Stimulated activated CD8-positive, alpha-beta memory T cell treated with anti-CD3 and anti-CD28 coated beads, Interleukin-2, amount 100 ng/mL, for 1 hour (primary cell): ENCODE measurements at places on chromosomes 1 and 21.
A peak's percentile ranks its signal among the peaks of the same experiment; 100 is the strongest.

DNA sequence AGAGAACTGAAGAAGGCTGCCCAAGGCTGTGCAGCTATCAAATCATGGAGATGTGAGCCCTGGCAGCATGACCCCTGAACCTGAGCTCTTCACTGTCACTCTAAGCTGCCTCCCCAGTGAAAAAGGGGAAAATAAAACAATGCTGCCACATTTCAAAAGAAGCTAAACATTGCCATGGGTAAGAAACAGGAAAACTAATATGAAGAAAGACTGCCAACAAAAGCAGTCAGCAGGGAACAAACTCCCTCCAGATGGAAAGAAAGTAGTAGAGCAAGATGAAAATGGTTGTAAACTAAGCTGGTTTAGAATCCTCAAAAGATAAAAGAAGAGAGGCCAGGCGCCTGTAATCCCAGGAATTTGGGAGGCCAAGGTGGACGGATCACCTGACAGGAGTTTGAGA, 36.2 kb upstream of the CSF1 start:
- no peak for DNase-seq

DNA sequence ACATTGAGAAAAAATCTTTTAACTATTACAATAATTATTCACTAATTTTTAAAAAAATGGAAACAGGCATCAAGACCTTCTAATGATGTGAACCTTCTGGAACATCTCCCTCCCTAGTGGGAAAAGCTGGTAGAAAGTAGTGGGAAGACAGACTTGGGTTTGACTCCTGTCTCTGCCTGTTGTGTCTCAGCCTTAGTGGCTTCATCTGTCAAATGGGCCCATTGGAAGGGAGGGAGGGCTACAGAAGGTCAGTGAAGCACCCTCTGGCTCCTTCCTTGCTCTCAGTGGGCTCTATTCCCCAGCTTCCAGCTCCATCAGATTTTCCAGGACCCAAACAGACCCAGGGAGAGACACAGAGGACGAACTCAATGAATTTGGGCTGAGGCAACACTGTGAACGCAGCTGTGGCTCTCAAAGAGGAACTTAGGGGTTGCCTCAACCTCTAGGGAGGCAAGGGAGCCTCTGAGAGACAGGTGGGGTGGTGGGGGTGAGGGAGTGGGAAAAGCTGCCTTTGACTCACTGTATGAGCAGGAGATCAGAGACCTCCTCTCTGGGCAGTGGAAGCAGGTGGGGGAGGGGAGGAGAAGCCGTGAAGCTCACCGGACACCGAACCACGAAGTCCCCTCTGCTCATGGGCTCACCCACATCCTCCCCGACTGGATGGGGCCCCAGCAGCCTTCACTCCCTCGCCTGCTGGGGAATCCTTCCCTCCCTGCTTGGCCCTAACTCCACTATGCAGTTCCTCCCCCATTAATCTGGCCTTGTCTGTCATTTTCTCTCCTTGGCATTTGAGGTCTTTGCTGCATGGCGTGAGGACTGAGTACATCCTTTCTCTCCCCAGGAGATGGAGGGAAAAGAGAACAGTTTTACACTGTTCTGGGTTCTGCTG, 4.5 kb downstream of the CNR2 start:
- no peak for DNase-seq

GRCh38 chr1:230568676-230569075, 73.6 kb upstream of the COG2 start:
- no peak for DNase-seq

GRCh38 chr21:34939673-34940331, 109.3 kb downstream of the RUNX1 start:
- no peak for DNase-seq

DNA sequence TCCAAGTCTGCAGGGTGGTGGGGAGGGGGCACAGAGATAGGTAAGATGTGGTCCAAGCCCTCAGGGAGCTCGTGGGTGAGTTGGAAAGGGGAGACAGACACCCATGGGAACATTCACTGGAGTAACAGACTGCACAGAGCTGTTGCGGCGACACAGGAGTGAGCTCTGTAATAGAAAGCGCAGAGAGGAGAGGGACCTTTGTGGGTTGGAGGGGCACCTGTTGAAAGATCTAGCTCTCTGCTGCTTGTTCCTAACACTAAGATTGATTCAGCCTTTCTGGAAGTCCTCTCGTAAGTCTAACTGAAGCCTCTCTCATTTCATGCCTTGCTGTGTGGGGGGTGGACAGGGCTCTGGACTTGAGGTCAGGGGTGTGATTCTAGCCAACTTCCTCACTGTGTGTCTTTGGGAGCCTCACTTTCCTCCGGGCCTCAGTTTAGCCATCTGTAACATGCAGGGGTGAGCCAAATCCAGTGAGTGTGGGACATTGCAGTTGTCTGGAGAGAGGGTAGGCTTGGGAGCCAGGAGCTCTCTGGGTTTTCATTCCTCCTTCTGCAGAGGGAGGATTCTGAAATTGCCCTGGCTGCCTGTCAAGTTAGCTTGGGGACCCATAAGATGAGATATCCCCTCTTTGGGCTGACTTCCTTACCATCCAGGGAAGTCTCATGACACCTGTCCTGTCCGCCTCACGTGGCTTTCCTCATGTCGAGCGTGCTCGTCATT, 2.0 kb upstream of the ACOT11 start:
- DNase-seq = no peak

- no peak for DNase-seq
Measured at GRCh38 chr1:55717111-55717510, 501.9 kb upstream of the USP24 start.

DNA sequence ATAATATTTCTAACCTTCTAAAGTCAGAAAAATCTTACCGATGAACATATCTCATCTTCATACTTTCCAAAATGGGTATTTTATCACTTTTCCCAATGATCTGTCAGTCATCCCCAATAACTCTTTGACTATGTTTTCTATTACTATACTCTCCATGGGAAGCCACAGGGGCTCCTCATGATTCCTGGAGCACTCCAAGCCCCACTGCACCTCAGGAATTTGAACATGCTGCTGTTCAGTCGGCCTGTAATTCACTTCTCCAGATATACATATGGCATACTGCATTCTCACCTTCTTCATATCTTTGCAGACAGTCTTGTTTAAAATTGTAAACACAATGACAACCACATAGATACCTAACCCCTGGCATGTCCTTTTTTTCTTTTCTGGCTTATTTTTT, 333.0 kb downstream of the BRINP3 start:
- no peak for DNase-seq

DNA sequence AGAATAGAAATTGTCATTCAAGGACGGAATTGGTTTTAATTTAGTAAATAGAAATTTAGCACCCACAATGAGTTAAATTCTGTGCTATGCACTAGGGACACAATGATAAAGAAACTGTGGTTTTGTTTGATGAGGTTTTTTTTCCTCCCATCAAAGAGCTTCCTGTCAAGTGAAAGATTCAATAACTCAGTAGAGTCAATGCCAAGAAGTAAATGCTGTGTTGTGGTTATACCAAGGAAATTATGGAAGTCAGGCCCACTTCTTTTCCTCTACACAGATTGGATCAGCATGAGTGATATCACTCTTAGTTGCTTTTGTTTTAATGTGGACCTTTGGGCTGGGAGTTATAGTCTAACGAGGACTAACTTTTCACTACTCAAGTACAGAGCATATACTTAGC, 1269.6 kb upstream of the ADGRL2 start:
- no peak for DNase-seq

DNA sequence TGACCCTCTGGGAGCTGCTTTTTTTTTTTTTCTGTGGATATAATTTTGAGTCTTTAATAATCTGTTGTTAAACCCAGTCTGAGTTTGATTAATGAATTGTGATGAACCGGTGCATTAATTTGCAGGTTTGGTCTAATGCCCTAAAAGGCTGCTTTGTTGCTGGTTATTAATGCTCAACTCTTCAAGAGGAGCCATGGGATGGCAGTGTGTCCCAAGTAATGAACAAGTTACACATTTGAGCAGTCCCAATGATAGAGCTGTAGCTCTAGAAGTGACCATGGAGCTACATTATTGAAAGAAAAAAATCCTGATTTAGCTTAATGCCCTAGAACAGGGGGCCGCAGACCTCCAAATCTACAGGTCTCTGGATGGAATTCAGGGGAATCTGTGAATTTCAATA, 53.1 kb downstream of the RWDD3 start:
- no peak for DNase-seq

GRCh38 chr21:26001356-26001755, 169.2 kb downstream of the APP start:
- no peak for DNase-seq

DNA sequence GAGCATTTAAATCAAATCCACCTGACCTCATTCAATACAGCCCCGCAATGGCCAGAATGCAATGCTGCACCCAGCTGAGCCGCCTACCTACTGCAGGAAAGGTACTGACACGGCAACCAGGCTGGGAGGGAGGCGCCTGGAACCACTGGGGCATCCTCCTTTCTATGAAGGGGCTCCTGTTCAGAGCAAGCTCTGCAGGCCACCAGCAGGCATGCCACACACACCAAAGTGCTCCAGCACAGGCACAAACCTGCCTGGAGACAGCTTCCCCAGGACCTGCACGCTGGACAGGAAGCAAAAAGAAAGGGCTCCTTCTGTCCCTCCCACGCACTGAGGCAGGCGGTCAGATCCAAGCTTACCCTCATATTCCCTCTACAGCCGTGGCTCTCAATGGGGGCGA, 21.2 kb downstream of the CTNNBIP1 start:
- no peak for DNase-seq

DNA sequence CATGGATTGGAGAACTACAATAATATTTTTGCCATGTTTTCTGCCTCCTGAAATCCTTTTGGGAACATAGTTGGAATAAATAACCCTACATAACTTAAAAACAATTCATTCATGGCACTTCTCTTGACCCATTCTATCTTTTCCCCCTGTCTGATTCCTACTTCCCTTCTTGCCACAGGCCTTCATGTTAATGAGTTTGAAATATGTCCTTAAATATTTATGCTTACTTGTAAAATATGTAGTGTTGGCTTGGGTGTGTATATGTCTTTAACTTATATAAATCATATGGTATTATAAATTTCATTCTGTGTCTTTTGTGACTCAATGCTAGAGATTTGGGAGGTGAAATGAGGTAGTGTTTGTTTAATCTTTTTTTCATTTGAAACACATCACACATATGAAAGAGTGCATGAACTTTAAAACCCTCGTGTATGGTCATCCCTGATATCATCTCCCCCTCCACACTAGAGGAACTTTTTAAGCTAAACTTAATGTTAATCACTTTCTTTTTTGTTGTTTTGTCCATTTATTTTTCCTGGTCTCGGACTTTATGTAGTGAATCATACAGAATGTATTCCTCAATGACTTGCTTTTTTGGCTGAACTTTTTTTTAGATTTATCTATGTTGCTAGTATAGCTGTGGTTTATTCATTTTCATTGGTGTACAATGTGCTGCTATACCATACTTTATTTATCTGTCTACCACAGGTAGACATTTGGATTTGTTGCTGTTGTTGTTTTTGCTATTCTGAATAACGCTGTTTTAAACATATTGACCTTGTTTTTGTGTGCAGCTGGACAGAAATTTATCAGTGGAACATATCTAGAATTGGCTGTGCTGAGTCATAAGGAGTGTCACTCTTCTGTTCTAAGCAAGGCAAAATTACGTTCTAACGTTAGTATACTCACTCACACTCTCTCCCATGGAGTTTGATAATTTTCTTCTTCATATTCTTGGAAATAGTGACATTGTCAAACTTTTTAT, 441.6 kb downstream of the PLPP3 start:
- no peak for DNase-seq

DNA sequence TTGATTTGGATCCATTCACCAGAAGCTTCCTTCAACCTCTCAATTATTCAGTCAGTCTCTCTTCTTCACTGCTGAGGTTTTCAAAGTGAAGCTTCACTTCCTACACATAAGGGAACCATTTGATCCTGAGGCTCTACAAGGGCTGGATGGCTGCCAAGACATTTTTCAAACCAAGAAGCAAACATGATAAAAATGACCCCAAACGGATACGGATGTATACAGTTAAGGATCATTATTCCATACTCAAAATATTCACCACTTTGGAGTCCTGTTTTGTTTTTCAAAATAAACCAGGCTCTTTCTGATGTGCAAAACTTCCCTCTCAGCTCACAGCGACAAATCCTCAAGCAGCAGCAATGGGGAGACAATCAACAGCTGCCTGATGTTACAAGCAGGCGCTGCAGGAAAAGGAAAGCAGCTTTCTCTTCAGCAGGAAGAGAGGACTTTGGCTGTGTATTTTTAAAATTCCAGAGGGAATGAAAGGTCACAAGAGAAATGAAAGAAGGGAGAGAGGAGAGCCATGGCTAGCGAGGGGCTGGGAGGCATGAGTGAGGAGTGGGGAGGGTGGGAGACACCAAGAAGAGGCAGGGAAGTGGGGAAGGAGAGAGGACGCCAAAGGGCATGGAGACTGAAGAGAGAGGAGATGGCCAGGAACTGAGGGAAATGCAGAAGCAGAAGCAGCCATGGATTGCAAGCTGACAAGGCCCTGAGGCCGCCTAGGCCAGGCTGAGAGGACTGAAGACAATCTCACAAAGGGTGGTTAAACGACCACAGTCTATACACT, 145.4 kb downstream of the SLC45A1 start:
- no peak for DNase-seq

GRCh38 chr1:56572334-56573050, 6.9 kb downstream of the PLPP3 start:
- no peak for DNase-seq

DNA sequence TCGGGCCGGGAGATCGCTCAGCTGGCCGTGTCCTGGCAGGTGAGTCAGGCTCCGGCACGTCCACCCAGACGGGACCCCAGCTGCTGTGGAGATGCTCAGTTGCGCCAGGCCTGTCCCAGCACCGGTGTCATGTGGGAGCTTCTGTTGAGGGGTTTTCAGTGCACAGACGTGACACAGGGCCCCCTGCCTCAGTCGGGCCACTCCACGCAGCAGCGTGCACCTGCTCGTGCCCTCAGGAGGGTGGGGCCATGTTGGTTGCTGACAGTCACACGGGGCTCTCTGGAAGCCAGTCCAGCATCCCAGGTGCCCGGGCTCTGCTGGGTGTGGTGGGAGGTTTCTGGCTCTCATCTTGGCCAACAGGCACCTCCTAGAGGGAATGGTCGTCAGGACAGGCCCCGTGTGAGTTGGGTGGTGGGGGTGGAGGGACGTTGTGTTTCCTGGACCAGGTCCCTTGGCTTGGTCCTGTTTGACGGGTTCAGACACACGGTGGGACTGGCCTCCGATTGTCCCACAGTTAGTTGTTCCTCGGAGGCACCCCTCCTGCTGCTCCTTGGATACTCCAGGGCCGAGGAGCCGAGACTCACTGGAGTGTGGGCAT, 19.2 kb downstream of the ATAD3B start:
- no peak for DNase-seq

GRCh38 chr1:151196292-151196800, 2.0 kb upstream of the PIP5K1A start:
- peak; percentile 12 for DNase-seq
